ENCODE measurements at places on chromosomes 16 and 17.
A peak's percentile ranks its signal among the peaks of the same experiment; 100 is the strongest.

DNA sequence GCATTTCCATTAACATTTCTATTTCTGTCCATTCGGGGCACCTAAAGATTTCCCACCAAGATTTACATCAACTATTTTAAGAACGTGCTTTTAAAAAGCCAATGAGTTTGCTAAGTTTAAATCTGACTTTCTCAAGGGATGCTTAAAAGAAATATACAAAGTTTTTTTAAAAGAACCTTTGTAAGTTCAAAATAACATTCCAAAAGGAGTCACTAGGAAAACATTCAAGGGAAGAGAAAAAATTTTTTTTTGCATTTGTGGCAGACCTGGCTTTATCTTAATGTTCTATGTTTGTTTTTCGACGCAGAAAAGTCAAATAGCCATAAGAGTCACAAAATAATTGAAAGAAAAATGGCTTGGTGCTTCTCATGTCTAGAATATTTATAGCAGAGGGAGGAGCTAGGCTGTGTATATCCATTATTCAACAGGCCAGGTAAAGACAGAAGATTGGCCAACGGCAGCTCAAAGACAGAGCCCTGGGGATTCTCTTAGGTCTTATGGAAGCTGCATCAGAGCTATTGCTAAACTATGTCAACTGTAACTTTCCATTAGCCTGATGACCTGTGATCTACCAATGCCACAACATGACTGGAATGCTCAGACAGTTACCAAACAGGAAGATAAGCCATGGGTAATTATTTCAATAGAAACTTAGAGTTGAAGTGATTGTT is 37.8 kb upstream of the MYOCD start:
- no peak for DNase-seq

DNA sequence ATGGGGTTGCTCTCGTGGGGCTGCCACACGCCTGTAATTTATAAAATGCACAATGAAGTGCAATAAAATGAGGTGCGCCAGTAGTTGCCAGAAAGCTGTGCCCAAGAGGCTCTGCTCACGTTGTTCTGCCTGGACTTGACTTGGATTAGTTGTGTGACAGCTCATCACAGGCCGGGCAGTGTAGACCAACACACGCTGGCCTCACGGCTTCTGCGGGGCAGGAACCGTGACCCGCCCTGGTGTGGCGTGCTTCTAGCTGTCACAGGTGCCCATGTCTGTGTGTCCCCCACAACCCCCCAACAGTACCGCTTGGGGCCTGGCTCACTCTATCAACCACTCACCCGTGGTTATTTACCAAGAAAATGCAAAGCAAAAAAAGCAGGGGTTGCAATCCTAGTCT is 112.2 kb upstream of the ZNF750 start:
- DNase-seq = no peak

DNA sequence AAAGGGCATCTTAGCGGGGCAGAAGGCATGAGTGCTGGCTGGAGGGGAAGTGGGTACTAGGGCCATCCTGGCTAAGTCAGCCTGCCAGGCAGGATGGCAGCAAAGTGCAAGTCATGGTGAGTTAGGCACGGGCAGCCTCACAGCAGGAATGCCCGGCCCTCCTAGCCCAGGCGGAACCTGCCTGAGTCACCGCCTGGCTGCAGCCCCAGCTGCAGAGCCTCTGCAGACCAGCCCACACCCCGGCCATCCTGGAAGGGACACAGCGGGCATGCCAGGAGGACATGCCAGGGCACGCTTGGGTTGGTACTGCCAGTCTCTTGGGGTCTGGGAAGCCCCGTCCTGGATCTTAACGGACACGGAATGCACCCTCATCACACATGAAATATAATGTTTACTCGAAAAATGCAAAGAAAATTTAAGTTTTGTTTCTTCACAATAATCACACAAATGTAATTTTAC is 5.0 kb upstream of the ALDH3A1 start:
- DNase-seq = peak; percentile 61

DNA sequence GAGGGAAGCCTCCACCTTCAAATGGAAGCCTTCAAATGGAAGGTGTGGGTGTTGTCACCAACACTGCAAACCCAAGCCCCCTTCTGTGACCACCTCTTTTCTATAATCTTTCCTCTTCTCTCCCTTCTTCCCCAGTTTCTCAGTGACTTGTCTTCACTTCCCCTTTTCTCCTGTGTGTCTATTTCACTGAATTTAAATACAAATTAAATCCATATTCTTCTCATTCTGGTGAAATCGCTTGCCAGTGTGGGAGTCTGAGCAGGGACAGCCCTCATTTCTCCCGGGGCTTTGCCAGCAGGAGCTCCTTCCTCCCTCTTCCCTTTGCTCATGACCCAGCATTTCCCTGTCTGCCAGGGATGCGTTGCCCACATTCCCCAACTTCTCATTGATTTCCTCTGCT is 6.4 kb upstream of the ITGAX start:
- peak; percentile 57 for DNase-seq

DNA sequence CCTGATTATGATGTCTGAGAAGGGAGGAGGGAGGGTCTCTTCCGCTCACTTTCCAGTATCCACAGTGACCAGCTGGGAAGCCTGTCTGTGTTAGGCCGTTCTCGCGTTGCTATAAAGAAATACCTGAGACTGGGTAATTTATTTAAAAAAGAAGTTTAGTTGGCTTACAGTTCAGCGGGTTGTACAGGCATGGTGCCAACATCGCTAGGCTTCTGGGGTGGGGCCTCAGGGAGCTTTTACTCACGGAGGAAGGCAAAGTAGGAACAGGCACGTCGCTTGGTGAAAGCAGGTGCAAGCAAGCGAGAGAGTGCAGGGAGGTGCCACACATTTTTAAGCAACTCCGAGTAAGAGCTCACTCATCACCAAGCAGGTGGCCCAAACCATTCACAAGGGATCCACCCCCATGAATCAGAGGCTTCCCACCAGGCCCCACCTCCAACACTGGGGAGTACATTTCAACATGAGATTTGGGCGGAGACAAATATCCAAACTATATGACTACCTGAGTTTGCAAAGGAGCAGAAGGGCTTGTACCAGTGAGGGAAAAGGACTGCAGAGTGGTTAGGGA is 137.5 kb downstream of the CCDC182 start:
- DNase-seq = no peak

DNA sequence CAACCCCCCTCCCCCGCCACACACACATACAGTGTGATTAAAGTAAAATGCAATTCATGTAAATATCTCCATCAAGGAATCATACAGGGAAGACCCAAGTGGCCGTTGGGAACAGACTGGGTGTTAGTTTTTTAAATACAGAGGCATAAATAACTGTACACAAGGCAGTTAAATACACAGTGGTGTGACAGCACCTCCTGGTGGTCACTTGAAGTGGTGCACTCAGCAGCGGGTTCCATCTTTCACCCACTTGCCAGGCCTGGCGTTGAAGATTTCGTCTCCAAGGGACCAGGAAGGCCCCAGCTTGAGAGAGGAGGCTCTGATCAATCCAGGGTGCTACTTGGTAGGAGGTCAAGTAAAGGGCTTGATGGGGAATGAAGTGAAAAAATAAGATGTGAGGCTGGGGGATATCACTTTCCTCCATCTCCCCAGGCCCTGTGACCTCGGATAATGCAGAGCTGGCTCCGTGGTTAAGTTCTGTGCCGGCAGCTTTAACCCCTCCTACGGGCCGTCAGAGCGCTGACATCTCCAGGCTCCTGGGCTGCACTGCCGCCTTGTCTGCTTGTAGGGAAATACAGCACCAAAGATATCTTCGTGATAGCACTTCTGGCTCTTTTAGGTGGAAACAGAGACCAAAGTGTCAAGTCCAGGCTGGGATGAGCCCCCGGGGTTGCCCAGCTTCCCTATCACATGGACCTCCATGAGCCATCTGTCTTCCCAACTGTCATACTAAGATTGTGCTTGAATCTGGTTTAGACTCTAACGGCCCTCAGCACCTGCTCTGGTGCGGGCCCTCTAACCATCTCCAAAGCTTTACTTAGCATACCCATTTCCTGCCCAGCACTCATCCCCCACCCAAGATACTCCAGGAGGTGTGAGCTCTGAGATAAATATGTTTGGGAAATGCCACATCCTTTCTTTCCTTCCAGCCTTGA is 20.7 kb downstream of the LGALS9 start:
- DNase-seq = peak; percentile 45

- DNase-seq = peak; percentile 61
These were observed 43.5 kb downstream of the ST3GAL2 start for GRCh38 chr16:70395345-70395901.

DNA sequence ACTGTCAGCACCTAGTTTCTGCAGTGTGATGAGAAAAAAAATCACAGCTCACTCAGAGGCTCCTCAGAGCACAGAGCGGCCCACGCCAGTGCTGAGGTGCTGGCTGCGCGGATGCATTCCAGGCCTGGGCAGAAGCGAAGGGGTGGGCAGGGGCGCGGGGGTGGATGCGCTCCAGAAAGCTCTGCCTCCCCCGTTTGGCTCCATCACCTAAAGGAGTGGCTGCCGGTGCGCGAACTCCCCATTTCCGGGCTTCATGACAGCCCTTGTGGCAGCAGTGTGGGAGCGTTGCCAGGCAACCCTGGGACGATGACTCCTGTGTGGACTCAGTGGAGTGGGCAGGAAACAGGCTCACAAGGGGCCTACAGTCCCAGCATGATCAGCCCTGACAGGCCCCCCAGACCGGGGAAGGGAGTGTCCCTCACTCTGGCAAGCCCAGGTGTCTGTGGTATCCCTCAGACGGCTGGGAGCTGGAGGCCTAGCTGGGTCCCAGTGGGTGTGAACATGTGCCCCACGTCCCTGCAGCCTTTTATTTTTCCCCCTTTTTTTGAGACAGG is 32.8 kb upstream of the NUDT16L1 start:
- DNase-seq = no peak

- no peak for DNase-seq
These were observed 336.7 kb upstream of the ZFHX3 start for GRCh38 chr16:73384506-73385089.

- no peak for DNase-seq
These were observed 573.9 kb downstream of the KCNJ18 start for GRCh38 chr17:22266231-22266630.

- DNase-seq = no peak
These were observed 117.4 kb downstream of the HIC1 start for GRCh38 chr17:2172077-2172851.

GRCh38 chr17:48231995-48232959 is 124.7 kb downstream of the SNX11 start:
- DNase-seq = no peak

- DNase-seq = no peak
These were observed 18.2 kb upstream of the RASL10B start for GRCh38 chr17:35713069-35713728.

- DNase-seq = no peak
These were observed 190.3 kb downstream of the CPPED1 start for GRCh38 chr16:12613131-12613991.

DNA sequence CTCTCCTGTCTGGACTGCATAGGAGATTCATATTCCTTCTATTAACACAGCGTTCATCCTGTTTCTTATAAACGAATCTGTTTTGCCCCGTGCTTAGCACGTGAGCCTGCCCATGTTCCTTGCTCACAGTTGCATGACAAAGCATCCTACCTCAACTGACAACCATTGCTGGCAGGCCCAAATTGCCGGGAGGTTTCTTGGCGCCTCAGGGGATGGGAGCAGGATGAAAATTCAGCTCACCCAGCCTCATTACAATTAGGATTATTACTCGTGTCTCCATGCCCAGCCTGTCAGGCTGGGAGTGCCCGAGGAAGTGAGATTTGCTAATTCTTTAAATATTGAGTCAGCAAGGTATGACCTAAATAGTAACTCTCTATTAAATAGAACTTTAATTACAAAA is 36.7 kb upstream of the HELZ start:
- DNase-seq = no peak

DNA sequence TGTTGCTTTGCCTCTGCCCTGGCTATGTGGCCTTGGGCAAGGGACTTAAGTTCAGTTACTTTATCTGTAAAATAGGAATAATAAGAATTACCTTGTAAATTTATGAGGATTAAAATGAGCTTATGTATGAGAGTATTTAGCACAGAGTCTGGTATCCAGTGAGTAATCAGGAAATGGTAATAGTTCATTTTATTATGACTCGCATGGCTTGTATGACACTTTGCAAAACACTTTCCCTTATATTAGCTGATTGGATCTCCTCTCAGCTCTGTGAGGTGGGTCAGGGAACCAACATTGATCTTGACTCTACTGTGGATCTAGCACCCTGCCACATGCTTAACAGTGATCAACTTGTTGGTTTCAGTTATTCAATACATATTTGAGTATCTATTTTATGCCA is 8.3 kb upstream of the CDH3 start:
- DNase-seq = no peak

DNA sequence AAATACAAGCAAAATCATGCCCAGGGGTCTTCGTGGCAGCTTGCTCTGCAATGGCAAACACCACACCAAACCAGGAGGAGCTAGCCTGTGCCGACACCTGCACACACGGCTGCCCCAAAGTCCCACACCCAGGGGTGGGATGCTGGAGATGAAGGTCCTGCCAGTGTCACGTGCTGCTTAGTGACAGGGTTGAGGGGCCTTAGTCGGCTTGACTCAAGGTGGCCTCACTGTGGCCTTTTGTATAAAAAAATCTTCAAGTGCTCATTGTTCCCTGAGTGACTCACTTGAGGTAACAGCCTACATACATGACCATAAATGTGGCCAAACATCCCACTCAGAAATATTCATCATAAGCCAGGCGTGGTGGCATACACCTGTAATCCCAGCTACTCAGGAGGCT is 7.3 kb downstream of the TRIM65 start:
- no peak for DNase-seq

- DNase-seq = no peak
These were observed 47.9 kb downstream of the RAB11FIP3 start for GRCh38 chr16:473046-474043.

DNA sequence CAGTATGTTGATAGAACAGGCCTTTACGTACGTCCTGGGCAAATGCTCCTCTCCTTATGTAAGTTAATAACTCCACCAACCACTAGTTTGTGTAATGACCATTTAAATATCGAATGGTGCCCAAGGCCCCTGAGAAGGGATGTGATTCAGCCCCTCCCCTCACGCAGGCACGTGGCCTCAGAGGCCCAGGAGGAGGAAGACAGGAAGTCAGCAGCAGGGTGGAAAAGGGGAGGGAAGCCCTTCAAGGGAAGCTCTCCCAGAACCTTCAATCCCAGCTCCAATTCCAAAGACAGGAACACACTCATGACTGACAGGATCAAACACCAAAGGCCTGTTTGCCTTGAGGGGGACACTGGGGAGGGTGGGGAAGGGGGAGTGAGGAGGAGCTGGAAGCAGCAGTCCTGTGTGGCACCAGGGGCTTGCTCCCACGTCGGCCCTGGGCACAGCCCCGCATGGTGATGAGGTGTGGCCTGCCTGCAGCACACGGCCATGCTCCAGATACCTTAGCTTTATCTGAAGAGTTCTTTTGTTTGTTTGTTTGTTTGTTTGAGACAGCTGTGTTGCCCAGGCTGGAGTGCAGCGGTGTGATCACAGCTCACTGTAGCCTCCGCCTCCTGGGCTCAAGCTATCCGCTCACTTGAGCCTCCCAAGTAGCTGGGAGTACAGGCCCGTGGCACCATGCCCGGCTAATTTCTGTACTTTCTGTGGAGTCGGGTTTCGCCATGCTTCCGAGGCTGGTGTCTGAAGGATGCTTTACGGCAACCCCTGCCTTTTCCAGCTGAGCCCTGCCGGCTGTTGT is 105.0 kb downstream of the ZNF778 start:
- DNase-seq = no peak

DNA sequence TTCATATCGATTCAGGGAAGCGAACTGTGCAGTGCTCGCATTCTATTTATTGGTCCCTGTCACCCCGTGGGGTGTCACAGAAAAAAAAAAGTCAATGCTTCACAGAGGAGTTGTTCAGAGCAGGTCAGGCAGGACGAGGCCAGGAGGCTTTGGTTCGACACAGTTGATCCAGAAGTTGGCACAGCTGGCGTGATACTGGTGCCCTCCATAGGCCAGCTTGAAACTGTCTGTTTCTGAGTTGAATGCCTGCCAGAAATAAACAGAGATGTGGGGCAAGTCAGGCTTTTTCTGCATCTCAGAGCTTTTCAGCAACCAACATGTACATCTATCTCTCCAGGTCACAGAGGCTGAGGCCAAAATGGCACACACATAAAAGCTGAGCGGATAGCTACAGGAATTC is 29.1 kb downstream of the DUSP14 start:
- no peak for DNase-seq
